PC-9 (cell line): ENCODE measurements at places on chromosomes 7 and 10.

GRCh38 chr7:127770885-127771284, 118.9 kb downstream of the SND1 start:
- DNase-seq = no peak

DNA sequence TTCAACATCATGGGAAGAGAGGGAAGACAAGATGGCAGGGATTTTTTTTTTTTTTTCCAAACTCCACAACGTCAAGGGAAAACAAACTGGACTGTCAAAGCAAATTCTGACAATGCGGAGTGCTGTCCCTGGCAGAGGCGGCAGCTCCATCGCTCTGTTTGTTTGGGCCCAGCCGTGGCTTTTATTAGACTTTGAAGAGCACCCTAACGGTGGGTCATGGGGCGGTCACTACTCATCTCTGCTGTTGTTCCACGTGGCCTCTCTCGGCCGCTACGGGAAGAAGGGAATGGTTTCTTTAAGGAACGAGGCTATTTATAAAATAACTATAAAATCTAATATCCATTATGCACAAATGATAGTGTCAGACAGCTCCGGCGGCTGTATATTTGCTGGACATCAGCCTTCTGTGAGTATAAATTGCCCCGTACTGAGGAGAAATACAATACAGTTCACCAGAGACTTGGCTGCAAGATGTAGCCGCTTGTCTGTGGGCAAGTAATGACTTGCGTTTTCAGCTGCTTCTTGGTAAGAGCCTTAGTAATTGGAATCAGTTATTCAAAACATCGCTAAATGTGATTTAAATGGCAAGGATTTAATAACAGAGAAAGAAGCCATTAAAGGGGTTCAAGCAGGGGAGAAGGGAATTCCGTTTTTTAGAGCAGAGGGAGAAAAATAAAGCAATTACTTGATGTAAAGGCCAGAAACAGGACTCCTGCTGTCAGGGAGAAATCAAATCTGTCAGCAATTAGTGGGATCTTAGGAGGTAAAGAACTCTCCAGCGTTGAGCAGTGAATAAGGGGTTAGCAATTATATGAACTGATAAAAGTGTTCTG, 61.7 kb upstream of the RAB11FIP2 start:
- no peak for DNase-seq

DNA sequence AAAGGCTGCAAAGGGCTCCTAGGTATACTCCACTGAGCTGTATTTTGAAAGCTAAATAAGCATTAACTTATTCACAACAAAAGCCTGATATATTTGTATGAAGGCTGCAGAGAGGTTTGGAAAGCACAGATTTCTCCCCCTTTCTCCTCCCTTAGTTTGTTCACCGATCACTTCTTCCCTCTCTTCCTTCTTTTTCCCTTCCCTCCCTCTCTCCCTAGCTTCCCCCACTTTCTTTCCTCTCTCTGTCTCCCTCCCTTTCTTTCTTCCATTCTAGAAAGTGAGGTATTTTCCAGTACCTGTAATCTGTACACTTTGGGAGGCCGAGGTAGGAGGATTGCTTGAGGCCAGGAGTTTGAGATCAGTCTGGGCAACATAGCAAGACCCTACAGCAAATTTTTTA, 62.1 kb downstream of the HHEX start:
- no peak for DNase-seq

DNA sequence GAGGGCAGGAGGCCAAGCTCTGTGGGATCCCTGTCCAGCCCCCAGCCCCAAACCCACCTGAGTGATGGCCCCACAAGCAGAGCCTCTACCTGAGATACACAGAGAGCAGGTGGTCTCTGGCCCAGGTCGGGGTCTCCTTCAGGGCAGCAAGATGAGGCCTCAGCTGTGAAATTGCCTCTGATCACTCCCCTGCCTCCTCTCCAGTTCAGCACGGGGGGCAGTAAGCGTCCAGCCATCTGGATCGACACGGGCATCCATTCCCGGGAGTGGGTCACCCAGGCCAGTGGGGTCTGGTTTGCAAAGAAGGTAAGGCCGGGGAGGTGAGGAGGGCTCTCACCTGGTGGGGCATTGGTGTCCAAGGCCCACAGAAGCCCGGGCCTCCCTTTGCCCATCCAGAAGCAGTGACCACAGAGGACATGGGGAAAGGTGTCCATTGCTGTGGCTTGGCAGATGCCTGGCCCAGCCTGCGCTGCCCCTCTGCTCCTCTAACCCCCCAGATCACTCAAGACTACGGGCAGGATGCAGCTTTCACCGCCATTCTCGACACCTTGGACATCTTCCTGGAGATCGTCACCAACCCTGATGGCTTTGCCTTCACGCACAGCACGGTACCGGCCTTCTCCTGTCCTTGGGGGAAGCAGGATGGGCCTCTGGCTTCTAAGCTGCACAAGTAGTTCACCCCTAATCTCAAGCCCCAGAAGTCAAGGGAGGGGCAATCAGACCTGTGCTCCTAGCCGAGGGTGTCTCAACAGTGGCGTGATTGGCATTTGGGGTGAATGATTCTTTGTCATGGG, 3.1 kb downstream of the CPA1 start:
- DNase-seq = no peak

DNA sequence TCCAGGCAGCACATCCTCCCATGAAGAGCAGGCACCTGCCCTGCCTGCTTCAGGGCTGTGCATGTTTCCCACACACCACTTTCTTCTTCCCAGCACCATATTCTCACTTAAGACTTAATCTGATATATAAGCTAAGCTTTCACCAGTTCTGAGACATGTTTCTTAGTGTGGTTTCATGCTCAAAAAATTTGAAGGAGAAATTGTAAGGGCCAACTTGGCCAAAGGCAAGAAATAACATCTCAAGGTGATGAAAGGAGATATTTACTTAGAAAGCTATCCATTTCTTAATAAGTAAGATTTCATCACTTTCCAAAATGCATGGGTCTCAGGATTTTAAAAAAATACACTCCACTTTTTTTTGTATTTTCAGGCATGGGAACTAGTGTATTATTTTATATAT, 468.1 kb upstream of the AKR1E2 start:
- no peak for DNase-seq
